ENCODE measurements at places on chromosomes 6 and 20.

DNA sequence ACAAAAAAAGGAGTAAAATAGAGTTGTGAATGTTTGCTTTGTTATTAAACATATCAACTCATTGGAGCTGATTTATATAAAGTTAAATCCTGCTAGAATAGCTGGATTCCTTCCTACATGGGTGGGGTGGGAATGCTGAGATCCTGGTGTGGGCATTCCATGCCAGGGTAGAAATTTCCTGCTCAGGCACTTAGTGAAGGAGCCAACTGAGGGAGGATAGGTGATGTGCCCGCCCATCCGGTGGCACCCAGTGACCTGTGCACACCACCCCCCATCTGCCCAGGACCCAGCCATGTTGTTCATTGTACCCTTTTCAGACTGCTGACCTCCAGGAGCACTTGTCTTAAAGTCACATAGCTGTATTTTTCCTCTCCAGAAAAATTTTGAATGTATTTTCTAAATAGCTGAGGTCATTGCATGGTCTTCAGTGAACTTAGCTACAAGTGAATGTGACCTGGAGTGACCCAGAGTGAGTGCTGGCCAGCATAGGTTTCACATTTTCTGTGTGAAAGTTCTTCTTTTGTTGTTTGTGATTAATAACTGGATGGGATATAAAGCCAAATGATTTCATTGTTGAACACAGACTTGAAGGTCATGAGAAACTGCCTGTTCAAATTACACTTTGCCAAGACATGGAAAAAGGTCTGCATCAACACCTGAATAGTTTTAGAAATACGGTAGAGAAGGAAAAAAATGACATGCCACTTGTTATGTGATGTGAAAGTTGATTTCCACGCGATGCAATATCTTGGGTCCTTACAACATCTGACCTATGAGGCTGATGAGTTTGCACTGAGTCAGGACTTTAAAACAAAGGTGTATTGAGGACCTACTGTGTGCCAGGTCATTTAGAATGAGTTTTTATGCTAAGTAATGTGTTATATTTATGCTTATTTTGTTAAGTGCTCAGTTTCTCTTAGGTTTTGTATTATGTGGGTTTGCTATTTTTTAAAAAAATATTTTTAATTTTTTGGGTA is 77.2 kb downstream of the UTRN start:
- no peak for DNase-seq

DNA sequence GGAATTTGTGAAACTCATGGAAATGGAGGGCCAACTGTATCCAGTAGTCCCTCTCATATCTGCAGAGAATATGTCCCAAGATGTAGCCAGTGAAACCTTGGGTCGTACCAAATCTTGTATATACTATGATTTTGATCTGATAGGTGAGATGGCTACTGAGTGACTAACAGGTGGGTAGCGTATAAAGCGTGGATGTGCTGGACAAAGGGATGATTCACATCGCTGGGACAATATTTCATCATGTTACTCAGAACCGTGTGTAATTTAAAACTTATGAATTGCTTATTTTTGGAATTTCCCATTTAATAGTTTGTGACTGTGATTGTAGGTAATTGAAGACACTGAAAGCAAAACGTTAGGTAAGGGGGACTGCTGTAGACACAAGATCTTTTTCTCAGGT is 144.1 kb downstream of the SMAP1 start:
- DNase-seq: no peak

GRCh38 chr6:2914318-2914660 is 11.2 kb upstream of the SERPINB9 start:
- no peak for DNase-seq

GRCh38 chr6:14031516-14031915 is 86.1 kb upstream of the CD83 start:
- no peak for DNase-seq

All from activated naive CD4-positive, alpha-beta T cell treated with anti-CD3 and anti-CD28 coated beads, Interleukin-2, amount 50 U/mL, for 16 hours (primary cell).